Immature natural killer cell (primary cell): ENCODE measurements at places on chromosomes 7 and 10. TPM values are rescaled to one million over a fixed set of nuclear protein-coding genes. Genes with fewer than 3 reads are reported as not detected.

GNG11 gene
- polyA plus RNA-seq = 1.5 TPM

KLF14 gene
- not detected for polyA plus RNA-seq

EPHB6 gene
- polyA plus RNA-seq = 2.4 TPM

SFTPA1 gene
- not detected for polyA plus RNA-seq

GBX1 gene
- not detected for polyA plus RNA-seq

MORN4 gene
- polyA plus RNA-seq = 0.80 TPM

CPED1 gene
- 1.3 TPM for polyA plus RNA-seq

IL6 gene
- polyA plus RNA-seq = not detected

MLXIPL gene
- not detected for polyA plus RNA-seq

PAPSS2 gene
- polyA plus RNA-seq = 0.11 TPM

TNS3 gene
- not detected for polyA plus RNA-seq

C10orf143 gene
- 27.0 TPM for polyA plus RNA-seq

GRCh38 chr7:106522696-106523095 is 138.3 kb downstream of the CCDC71L start:
- no peaks in the 10 kb centered on the region for H3K36me3 ChIP-seq
- no peak overlapping the region for H3K27ac ChIP-seq
- H3K4me3 ChIP-seq = no peak overlapping the region
- H3K27me3 ChIP-seq = peaks cover 15% of the 10 kb centered on the region
- no peak for DNase-seq
- H3K4me1 ChIP-seq = no peaks in the 10 kb centered on the region

DNA sequence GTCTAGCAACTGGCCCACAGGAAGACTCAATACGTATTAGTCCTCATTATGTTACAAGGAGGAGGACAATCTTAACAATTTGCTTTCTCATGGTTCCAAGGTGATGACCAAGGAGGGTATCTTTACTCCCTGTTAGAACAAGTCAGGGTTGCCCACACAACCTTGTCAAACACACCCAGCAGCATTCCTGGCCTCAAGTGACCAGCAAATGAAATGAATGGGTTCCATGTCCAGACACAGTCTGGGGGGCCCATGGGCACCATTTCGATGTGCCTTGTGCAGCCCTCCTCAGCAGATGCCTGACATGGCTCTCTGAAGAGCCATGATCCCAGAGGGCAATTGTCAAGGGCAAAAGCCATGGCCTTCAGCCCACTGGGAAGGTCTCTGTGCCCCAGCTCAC is 40.8 kb downstream of the ANXA8 start:
- no peak overlapping the region for H3K4me3 ChIP-seq
- no peaks in the 10 kb centered on the region for H3K4me1 ChIP-seq
- peaks cover 13% of the 10 kb centered on the region for H3K27me3 ChIP-seq
- peaks cover 3% of the 10 kb centered on the region for H3K36me3 ChIP-seq
- H3K27ac ChIP-seq = no peak overlapping the region

GRCh38 chr7:15012135-15012534 is 109.6 kb upstream of the DGKB start:
- DNase-seq = no peak
- H3K36me3 ChIP-seq = no peaks in the 10 kb centered on the region
- H3K27ac ChIP-seq = no peak overlapping the region
- no peak overlapping the region for H3K4me3 ChIP-seq
- no peaks in the 10 kb centered on the region for H3K4me1 ChIP-seq

DNA sequence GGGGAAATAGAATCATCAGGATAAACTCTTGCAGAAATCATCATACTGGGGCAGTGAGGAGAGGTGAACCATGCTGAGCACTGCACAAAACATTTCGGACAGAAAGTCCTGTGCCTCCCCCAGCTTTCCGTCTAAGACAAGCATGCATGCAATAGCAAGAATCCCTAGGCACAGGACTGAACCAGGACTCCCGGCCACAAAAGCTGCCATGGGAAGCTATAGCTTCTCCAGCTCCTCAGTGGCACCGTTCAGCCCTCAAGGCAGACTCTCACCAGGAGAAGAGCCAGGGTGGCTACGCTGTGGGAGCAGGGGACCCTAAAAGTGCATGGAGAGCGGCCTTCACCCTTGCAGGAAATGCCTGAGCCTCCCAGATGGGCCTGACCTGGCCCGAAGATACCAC is 70.8 kb downstream of the ASB13 start:
- no peaks in the 10 kb centered on the region for H3K36me3 ChIP-seq
- H3K4me1 ChIP-seq = no peaks in the 10 kb centered on the region
- peaks cover 3% of the 10 kb centered on the region for H3K27me3 ChIP-seq
- no peak overlapping the region for H3K27ac ChIP-seq
- no peak overlapping the region for H3K4me3 ChIP-seq

GRCh38 chr7:12052211-12052610 is 158.9 kb upstream of the TMEM106B start:
- no peak for DNase-seq
- no peaks in the 10 kb centered on the region for H3K4me1 ChIP-seq
- H3K27me3 ChIP-seq = no peaks in the 10 kb centered on the region
- no peak overlapping the region for H3K27ac ChIP-seq

DNA sequence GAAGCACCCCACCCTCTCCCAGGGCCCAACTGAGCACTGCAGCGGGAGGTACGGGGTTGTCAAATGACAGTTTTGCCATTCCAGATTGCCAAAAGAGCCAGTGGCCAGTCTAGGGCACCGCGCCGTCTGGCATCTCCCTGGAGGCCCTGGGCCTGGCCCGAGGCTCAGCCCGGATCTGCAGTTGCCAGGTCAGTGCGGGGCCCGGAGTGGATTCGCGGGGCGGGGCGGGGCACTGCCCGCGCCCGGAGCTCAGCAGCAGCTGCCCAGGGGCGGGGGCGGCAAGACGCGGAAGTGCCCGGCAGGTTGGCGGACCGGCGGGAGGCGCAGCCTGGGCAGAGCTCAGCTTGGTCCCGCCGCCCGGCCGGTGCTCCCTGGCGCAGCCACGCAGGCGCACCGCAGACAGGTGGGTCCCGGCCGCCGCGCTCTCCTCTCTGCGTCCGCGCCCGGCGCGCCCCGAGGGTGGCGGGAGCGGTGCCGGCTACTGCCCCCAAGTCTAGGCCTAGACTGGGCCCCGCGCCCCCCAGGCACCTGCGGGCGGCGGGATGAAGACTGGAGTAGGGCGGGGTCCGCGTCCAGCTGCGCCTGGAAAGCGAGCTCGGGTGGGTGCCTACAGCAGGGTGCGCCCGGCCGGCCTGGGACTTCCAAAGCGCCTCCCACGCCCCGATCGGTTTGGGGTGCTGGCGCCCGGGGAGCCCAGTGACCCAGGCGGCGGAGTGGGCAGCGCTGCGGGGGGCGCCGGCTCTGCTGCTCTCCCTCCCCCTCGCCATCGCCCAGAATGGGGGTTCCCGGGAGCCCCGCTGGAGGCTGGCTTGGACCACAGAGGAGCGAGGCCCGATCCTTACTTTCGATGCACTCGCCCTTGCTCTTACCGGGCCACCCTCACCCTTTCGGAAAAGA is at the start of gene IRF5:
IRF5 (plus strand) TSS at position 281 of the 897 bp plus-strand sequence. CDS start 4,155 bp downstream, outside the sequence.
- peaks cover 48% of the 10 kb centered on the region for H3K4me1 ChIP-seq
- peak within 1 kb of the TSS; percentile 93 for H3K4me3 ChIP-seq
- peak; percentile 36 for DNase-seq

- DNase-seq = no peak
- peak overlapping the region; percentile 17 for H3K27ac ChIP-seq
- H3K27me3 ChIP-seq = peaks cover 4% of the 10 kb centered on the region
- H3K4me3 ChIP-seq = peak overlapping the region; percentile 5
Measured at GRCh38 chr7:75740846-75741497, 2.2 kb upstream of the HIP1 start.

DNA sequence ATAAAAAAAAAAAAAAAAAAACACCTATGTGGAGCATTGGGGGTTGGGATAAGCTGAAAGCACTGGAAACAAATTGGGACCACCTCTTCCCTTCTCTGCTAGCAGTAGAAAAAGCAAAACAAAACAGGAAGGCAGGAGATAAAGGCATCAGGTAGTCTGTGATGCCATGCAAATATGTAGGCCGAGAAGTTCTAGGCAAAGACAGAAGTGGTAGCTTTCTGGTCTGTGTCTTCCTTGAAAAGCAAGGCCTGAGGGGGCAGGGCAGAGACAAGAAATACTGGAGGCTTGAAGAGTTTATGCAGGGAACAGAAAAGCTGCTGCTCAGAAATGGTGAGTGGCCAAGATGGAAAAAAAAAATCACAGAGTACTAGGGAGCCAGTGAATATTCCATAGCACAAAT is 111.1 kb downstream of the ELMO1 start:
- no peak overlapping the region for H3K27ac ChIP-seq
- no peak overlapping the region for H3K4me3 ChIP-seq

DNA sequence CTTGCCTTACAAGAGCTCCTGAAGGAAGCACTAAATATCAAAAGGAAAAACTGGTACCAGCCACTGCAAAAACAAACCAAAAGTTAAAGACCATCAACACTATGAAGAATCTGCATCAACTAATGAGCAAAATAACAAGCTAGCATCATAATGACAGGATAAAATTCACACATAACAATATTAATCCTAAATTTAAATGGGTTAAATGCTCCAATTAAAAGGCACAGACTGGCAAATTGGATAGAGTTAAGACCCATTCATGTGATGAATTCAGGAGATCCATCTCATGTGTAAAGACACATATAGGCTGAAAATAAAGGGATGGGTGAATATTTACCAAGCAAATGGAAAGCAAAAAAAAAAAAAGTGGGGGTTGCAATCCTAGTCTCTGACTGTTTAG is 29.6 kb downstream of the COG5 start:
- H3K4me3 ChIP-seq = no peak overlapping the region
- no peak for DNase-seq
- H3K36me3 ChIP-seq = peaks cover 36% of the 10 kb centered on the region
- peaks cover 68% of the 10 kb centered on the region for H3K4me1 ChIP-seq
- no peak overlapping the region for H3K27ac ChIP-seq
- H3K27me3 ChIP-seq = no peaks in the 10 kb centered on the region

DNA sequence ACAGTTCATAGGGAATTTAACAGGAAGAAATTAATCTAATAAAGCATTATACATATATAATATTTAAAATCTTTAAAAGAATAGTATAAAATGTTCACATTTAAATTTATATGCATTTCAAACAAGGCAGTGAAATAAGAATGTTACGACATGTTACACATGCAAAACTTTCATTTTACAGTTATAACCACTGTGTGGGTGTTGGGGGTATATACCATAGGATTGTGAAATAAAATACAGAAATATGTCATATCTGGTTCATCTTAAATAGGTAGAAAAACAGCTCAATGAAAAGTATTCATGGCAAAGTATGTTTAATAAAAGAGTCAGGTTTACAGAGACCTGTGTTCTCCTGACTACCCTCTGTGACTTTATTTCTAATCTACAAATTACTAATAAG is 45.6 kb downstream of the CHCHD3 start:
- DNase-seq = no peak
- H3K27me3 ChIP-seq = no peaks in the 10 kb centered on the region
- no peak overlapping the region for H3K4me3 ChIP-seq
- H3K27ac ChIP-seq = no peak overlapping the region
- no peaks in the 10 kb centered on the region for H3K36me3 ChIP-seq

GRCh38 chr7:124697746-124698145 is 67.8 kb downstream of the GPR37 start:
- DNase-seq = no peak
- H3K4me1 ChIP-seq = no peaks in the 10 kb centered on the region
- H3K27me3 ChIP-seq = no peaks in the 10 kb centered on the region
- no peak overlapping the region for H3K4me3 ChIP-seq
- no peaks in the 10 kb centered on the region for H3K36me3 ChIP-seq
- no peak overlapping the region for H3K27ac ChIP-seq

GRCh38 chr7:4143511-4144171 is 538.5 kb upstream of the FOXK1 start:
- H3K4me1 ChIP-seq = no peaks in the 10 kb centered on the region
- H3K27me3 ChIP-seq = peaks cover 9% of the 10 kb centered on the region
- H3K36me3 ChIP-seq = no peaks in the 10 kb centered on the region

GRCh38 chr10:209357-209756 is 74.1 kb downstream of the ZMYND11 start:
- DNase-seq = no peak
- H3K27ac ChIP-seq = no peak overlapping the region
- no peaks in the 10 kb centered on the region for H3K36me3 ChIP-seq
- no peak overlapping the region for H3K4me3 ChIP-seq
- no peaks in the 10 kb centered on the region for H3K27me3 ChIP-seq
- H3K4me1 ChIP-seq = peaks cover 9% of the 10 kb centered on the region

- peaks cover 6% of the 10 kb centered on the region for H3K27me3 ChIP-seq
- no peak for DNase-seq
- no peaks in the 10 kb centered on the region for H3K36me3 ChIP-seq
- no peaks in the 10 kb centered on the region for H3K4me1 ChIP-seq
- H3K4me3 ChIP-seq = no peak overlapping the region
Measured at GRCh38 chr7:112365551-112365950, 84.7 kb upstream of the IFRD1 start.

DNA sequence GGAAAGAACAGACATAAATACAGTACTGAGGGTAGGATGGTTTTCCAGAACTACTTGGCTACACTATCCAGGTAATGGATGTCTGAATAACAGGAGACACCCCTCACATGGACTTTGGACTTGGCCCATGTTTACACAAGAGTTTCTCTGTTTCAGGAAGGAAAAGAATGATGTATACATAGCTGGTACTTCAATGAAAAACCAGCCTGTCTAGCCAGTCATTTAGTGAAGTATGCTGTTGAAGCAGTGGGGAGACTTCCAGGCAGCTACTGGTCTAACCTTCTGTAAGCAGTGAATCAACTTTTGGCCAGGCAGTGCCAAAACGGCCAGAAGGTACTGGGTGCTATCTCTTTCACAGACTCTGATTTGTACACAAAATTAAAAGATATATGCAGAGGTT is 135.0 kb downstream of the MBL2 start:
- H3K4me1 ChIP-seq = peaks cover 3% of the 10 kb centered on the region
- no peak overlapping the region for H3K27ac ChIP-seq
- peaks cover 2% of the 10 kb centered on the region for H3K27me3 ChIP-seq
- no peak for DNase-seq
- H3K4me3 ChIP-seq = no peak overlapping the region

GRCh38 chr7:138980563-138981291 is 462 bp downstream of the KIAA1549 start:
- peaks cover 12% of the 10 kb centered on the region for H3K4me1 ChIP-seq
- no peak overlapping the region for H3K27ac ChIP-seq
- peak; percentile 22 for DNase-seq
- H3K36me3 ChIP-seq = no peaks in the 10 kb centered on the region
- H3K27me3 ChIP-seq = peaks cover 18% of the 10 kb centered on the region

DNA sequence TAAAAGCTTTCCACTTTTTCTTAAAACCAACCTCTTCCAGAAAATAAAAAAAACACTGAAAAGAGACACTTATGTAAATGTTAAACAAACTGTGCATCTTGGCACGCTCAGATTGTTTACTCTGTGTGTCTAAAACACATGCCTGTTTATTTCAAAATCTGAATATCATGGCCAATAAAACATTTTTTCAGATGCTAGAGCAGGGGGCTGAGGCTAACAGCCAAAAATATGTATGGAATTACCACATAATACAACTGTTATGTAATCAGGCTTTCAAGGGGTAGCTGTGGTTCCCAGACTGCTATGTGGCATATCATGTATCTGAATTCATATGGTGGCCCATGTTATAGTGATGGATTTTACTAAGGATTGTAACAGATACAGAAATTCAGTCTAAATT is 130.4 kb downstream of the HIBADH start:
- H3K4me1 ChIP-seq = no peaks in the 10 kb centered on the region
- no peaks in the 10 kb centered on the region for H3K27me3 ChIP-seq
- H3K36me3 ChIP-seq = peaks cover 26% of the 10 kb centered on the region
- no peak for DNase-seq
- H3K4me3 ChIP-seq = no peak overlapping the region

- H3K4me1 ChIP-seq = peaks cover 9% of the 10 kb centered on the region
- no peaks in the 10 kb centered on the region for H3K36me3 ChIP-seq
- H3K4me3 ChIP-seq = no peak overlapping the region
- H3K27ac ChIP-seq = no peak overlapping the region
- peak; percentile 12 for DNase-seq
- H3K27me3 ChIP-seq = peaks cover 30% of the 10 kb centered on the region
Measured at GRCh38 chr10:87656431-87657072, 3.1 kb upstream of the PAPSS2 start.

GRCh38 chr7:22651036-22651435 is 76.0 kb upstream of the IL6 start:
- no peak for DNase-seq
- H3K27me3 ChIP-seq = peaks cover 5% of the 10 kb centered on the region
- no peak overlapping the region for H3K4me3 ChIP-seq
- no peaks in the 10 kb centered on the region for H3K36me3 ChIP-seq
- H3K27ac ChIP-seq = no peak overlapping the region
